ENCODE measurements at places on chromosomes 1 and 21.

GRCh38 chr21:29261555-29262540 is 36.9 kb upstream of the BACH1 start:
- no peak for DNase-seq

GRCh38 chr1:210344706-210345105 is 16.0 kb downstream of the HHAT start:
- no peak for DNase-seq

GRCh38 chr1:26279456-26280332 is at the start of gene SH3BGRL3:
Gene SH3BGRL3, plus strand, starts transcription at chr1:26280086. Its CDS starts 70 bp downstream, at chr1:26280156.
- DNase-seq, result peak; percentile 94

DNA sequence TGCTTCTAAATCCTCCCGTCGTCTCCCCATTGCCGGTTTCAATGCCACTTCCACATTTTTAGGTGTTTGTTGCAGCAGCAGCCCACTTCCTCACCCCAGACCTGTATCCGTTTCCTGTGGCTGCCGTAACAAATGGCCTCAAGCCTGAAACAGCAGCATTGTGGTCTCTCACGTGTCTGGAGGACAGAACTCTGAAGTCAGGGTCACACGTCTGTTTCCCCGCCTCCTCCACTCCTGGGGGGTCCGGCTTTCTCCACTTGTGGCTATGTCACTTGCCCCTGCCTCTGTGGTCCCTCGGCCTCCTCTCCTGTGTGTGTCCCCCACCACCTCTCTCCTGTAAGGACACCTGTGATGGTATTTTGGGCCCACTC is 21.8 kb downstream of the TRPM2 start:
- DNase-seq, result no peak

DNA sequence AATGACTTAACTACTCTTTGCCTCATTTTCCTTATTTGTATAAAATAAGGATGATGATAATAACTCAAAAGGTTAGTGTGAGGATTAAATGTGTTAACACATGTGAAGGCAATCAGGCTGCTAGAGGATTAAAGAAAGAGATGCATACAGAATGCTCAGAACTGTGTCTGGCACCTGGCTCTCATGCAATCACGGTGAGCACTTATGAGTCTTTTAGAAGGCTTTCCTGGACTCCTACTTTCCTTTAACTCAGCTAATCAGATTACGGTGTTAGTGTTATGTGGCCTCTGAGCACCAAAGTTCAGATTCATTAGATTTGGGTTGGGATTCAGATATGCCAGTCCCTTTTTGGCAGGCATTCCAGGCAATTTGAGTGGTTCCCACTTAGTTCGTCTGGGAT is 311.6 kb upstream of the USP24 start:
- DNase-seq, result no peak

GRCh38 chr1:68495968-68496679 is 758 bp downstream of the DEPDC1 start:
- peak; percentile 10 for DNase-seq

- no peak for DNase-seq
Observed at GRCh38 chr1:178485541-178485981, 11.2 kb downstream of the CLEC20A start.

GRCh38 chr21:46033410-46034400 is 52.1 kb downstream of the COL6A1 start:
- no peak for DNase-seq

- DNase-seq, result no peak
Observed at GRCh38 chr1:165912638-165913037, 85.2 kb downstream of the UCK2 start.

DNA sequence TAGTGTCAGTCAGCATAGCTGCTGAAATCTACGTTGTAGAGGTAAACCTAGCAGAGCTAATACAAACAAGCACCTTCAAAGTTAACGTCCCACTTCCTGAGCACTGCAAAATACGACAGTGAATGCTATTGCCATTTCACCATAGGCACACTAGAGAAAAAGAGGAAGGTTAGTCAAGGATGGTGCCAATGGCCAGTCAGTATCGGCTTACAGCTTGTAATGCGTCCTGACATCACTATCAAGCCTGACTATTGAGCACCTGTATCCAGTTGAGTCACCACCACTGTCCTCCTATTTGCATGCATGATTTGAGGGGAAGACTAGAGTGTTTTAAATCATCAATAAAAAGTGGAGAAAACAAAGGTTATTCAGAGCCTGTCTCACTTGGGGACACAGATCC is 34.4 kb downstream of the NUCKS1 start:
- DNase-seq, result no peak

- DNase-seq, result no peak
Observed at GRCh38 chr1:58882322-58882948, 98.6 kb upstream of the JUN start.

- peak; percentile 54 for DNase-seq
Observed at GRCh38 chr1:27662707-27663393, 9.1 kb downstream of the IFI6 start.

DNA sequence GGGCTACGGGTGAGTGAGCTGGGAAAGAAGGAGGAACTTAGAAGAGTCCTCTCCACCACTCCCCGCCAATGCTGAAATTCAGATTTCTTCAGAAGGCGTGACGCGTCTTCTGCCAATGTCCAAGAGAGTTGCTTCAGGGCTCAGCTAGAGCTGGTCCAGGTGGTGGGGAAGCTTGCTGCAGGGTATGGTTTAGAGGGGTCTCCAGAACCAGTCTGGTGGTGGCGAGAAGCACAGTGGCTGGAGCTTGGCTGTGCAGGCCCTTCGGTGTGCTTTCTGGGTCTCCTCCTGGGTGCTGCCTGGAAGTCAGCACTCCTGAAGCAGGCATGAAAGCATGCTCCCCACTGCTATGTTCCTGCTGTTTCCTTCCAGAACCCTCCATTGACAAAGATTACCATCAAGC is 387.2 kb downstream of the PTPRU start:
- DNase-seq, result no peak

DNA sequence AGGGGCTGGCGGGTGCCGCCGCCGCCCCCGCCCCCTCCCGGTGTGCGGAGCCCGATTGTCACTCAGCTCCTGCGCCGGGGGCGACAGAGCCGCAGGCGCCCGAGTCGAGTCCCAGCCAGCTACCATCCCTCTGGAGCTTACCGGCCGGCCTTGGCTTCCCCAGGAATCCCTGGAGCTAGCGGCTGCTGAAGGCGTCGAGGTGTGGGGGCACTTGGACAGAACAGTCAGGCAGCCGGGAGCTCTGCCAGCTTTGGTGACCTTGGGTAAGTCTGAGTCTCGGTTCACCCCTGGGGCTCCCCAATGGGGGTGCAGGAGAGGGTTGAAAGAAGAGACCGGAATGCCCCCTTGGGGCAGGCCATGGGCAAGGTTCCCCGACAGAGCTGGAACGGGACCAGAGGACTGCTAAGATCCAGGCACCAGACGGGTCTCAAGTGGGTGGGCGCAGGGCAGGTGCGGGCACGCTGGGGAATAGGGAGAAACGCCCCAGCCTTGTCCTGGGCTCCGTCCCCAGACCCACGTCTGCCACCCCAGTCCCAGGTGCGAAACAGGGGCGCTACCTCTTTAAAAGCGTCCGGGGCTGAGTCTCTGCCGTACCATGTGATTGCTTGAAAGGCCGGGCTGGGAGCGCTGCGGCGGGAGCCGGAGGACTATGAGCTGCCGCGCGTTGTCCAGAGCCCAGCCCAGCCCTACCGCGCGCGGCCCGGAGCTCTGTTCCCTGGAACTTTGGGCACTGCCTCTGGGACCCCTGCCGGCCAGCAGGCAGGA is at the start of gene ADORA1:
TSS of gene ADORA1 (plus strand) at position 61 of the 765 bp plus-strand sequence. CDS start 1,116 bp downstream, outside the sequence.
- no peak for DNase-seq

DNA sequence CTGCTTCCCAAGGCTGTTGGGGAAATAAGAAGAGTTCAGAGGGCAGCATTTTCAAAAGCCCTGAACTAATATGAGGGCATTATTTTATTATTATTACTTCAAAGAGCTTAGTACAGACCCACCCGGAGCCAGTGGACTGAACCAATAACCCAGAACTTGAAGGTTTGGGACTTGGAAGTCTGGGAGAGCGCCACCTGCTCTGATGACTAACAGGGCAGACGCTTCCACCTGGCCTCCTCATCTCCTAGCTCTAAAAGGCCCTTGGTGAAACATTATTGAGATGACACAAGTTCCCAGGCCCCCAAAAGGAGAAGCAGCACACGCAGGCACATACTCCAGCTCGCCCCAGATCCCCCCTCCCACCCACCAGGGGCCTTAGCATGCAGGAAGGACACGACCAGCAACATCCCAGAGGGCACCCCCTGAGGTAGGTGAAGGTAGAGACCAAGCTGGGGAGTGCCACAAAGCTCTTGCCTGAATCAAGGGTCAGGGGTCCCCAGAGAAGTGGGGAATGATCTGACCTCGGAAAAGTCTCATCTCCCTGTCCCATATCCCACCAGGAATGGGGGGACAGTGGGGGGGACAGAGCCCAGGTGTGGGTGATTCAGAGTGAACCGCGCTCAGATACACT is 1.3 kb downstream of the DLGAP3 start:
- DNase-seq, result no peak

- DNase-seq, result no peak
Observed at GRCh38 chr1:183783767-183784637, 20.9 kb upstream of the RGL1 start.

GRCh38 chr1:46802901-46803574 is 4.2 kb downstream of the CYP4B1 start:
- DNase-seq, result no peak

GRCh38 chr1:29789221-29789909 is 553.0 kb downstream of the PTPRU start:
- DNase-seq, result no peak

- DNase-seq, result no peak
Observed at GRCh38 chr1:10728595-10729410, 67.6 kb downstream of the CASZ1 start.

DNA sequence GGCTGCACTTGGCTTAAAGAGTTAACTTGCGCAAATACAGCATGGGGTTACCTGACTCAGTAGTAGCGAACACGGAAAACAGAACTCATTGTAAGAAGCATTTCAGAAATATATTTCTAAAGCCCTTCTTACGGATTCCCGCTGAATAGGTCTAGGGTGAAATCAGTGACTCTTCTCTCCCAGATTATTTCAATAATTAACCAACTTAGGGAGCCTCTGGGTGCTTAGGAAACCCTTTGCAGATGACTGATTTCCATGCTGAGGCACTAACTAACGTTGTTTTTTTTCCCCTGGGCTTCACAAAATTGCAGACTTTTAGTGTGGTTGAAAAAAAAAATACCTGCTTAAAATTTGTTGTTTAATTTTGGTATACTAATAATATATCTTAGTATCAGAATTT is 40.3 kb downstream of the BTG3 start:
- no peak for DNase-seq

DNA sequence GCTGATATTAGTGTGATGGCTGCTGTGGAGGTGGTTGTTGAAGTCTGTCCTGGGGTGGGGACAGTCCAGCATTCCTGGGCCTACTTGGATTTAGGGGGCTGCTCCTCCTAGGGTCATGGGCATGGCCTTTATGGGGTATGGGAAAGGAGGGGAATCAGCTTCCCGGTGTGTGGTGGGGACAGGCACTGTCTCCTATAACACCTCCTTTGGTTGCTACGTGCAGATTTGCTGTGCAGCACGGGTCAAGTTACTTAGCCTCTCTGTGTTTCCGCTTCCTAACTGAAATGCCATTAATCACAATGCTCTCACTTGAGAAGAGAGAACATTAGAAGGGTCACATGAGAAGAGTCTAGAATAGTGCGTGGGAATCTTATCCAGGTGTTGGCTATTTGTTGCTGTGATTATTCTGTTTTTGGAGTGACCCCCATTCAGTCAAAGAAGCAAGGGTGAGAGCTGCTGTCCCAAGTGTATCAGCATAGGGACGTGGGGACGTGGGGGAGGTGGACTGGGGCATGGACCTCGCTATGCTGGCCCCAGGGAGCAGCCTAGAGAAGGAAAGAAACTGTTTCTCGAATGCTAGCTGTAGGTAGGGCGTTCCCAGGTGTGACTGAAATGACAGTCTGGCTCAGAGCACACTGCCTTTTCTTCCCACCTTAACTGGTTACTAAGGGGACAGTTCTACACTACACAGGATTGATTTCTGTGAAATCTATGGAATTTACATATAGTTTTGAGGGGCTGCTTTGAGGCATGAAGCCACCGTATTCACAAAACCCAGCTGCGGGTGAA is 19.9 kb downstream of the SOX13 start:
- no peak for DNase-seq

- DNase-seq, result no peak
Observed at GRCh38 chr21:45792682-45793383, 149.3 kb downstream of the PCBP3 start.

GRCh38 chr1:16294219-16295212 is 57.5 kb upstream of the CPLANE2 start:
- no peak for DNase-seq

DNA sequence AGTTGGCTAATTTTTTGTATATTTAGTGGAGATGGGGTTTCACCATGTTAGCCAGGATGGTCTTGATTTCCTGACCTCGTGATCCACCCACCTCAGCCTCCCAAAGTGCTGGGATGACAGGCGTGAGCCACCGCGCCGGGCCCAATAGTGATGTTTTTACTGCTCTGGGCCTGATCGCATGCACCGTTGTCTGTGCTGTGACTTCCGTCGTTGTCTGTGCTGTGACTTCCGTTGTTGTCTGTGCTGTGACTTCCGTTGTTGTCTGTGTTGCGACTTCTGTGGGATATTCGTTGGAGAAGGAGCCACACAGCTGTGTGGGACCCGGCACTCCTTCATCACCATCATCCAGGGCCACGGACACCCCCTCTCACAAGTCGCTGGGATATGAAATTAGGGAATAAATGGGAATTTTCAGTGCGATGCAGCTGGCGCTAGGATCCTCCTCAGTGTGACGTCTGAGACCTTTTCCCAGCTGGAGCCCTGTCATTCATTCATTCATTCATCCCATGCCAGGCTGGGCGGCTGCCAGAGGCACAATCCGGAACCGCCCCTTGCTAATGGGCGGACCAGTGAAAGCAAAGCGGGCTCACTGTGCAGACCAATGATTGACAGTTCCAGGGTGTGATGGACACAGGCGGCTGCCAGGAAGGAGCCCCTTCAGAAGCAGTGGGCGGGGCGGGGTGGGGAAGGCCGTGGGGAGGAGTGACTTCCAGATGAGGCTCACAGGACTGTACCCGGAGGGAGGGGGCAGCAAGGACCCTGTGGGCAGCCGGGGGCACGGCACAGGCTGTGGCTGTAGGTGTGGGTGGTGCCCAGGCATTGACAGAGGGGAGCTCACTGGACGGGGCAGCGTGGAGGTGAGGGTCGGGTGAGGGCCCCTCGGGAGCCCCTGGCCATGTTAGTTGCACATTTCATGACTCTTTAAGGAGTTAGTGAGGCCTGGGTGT is 48.9 kb downstream of the PRKCZ start:
- no peak for DNase-seq

DNA sequence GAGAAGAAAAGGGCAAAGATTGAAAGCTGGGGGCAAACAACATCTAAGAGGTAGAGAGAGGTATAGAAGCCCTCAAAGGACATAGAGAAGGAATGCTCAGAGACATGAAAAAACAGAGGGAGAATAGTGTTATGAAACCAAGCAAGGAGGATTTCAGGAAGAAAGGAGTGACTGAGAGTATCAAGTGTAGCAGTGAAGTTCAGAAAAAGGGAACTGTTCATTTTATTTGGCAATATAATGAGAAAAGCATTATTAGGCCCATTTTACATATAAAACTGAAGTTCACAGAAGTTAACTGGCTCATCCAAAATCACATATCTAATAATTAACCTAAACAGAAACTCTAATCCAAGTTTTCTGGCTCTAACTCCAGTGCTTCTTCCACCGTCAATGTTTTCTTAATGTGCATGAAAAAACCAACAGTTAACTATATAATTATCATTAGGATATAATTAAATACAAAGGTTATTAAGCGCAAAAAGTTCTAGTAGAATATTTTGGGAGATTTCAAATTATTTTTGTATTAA is 17.7 kb downstream of the NEXN start:
- no peak for DNase-seq

- no peak for DNase-seq
Observed at GRCh38 chr1:1359308-1359663, 931 bp upstream of the MXRA8 start.

GRCh38 chr1:80846966-80847365 is 953.8 kb upstream of the ADGRL2 start:
- no peak for DNase-seq

GRCh38 chr1:43048601-43049011 is 89.9 kb upstream of the SLC2A1 start:
- no peak for DNase-seq

Data from GM12891 (cell line).